Stimulated activated CD8-positive, alpha-beta memory T cell treated with anti-CD3 and anti-CD28 coated beads, Interleukin-15, amount 100 ng/mL, for 48 hours (primary cell): ENCODE measurements at places on chromosomes 12 and 14.

GRCh38 chr12:52772188-52772587 is 5.0 kb downstream of the KRT76 start:
- DNase-seq: no peak

DNA sequence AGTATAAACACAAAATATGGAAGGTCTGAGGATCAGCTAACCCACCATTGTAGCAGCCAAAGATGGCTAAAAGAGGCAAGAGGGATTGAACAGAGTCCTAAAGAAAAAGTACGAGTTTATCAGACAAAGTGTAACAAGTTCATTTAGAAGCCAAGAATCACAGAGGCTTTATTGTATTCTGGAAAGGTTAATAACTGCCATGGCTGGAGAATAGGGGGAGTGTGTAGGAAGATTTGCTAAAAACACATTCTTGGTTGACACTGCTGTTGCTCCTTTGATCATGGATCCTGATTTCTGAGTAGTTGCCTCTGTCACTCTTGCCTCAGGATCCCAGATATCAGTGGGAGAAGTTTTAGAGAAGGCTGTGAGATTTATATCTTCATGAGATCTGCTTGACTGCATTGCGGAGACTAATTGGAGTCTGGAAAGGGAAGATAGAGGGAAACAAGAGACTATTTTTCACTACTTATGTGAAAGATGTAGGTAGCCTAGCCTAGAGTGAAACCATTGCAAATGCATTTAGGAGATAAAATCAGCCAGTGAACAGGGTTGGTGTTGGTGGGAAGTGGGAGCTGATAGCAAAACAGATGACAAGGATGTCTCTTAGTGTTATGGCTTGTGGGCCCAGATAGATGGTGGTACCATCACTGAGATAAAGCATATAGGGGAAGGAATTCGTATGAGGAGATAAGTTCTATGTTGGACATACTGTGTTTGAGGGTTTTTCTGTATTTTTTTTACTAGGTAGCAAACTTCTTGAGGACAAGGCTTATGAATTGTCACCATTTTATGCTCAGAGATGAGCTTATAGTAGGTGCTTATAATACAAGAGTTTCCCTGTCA is 402.9 kb upstream of the PDE3A start:
- no peak for DNase-seq

- DNase-seq: peak; percentile 77
These were observed 611 bp upstream of the DCAF11 start for GRCh38 chr14:24113801-24114531.

DNA sequence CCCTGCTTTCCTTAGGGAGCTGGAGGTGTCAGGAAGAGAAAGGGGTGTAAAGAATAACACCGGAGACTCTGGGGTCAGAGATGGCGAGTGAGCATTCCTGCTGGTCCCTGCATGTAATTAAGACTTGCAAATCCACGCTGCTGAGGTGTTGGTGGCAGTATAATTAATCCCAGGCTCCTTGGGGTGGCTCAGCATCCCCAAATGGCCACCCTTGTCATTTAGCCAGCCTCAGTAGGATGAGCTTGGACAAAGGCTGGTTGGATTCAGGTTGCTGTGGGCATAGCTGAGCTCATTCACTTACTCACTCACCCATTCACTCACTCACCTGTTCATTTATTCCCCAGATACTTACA is 174.4 kb upstream of the RPH3A start:
- no peak for DNase-seq

DNA sequence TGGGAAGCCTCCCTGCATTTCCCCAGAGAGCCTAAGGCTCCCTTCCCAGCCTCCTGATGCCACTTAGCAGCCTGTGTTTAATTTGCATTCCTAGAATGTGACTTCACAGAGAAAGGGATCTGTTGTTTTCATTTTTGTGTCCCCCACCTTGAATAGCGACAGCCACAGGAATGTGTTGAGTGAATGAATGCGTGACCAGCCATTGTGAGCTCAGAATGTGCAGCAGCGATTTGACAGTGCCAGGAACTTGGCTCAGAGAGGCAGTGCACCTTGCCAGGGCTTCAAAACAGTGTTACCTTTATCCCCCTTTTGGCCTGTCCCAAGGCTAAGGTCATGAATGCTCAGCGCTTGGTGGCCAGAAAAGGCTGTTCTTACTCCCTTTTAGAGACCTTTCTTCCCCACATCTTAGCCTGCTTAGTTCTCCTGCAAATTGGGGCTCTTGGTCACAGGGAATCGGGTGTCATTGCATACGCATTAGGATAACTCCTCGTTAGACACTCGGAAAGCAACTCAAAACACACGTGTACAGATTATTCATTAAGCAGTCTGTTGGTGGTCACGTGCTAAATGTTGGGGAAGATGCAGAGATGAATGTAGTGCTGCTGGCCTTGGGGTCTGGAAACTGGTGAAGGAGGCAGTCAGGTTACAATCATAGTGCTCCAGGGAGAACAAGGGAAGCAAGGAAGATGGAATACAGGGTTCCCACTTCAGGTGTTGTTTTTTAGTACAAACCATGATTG is 9.8 kb downstream of the NTF3 start:
- DNase-seq: no peak

GRCh38 chr12:71949646-71950045 is 11.0 kb downstream of the TPH2 start:
- no peak for DNase-seq

DNA sequence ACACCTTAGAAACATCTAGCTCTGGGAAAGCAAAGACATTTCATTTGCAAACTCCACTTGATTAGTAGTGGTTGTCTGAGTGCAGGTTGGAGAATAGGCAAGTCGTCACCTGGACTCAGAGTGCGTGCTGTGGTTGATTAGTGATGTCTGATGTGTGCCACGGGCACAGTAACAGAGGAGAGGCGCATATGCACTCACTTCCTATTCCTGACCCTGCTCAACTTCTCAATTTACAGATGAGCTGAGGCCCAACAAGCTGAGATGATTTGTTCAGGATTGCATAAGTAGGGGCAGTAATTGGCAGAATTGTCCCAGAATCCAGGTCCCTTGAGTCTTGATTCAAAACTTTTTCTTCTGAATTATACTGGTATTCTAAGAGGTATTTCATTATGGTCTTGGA is 44.9 kb downstream of the ADCK1 start:
- DNase-seq: no peak

- DNase-seq: no peak
These were observed 16.7 kb upstream of the LYZ start for GRCh38 chr12:69331519-69331908.

DNA sequence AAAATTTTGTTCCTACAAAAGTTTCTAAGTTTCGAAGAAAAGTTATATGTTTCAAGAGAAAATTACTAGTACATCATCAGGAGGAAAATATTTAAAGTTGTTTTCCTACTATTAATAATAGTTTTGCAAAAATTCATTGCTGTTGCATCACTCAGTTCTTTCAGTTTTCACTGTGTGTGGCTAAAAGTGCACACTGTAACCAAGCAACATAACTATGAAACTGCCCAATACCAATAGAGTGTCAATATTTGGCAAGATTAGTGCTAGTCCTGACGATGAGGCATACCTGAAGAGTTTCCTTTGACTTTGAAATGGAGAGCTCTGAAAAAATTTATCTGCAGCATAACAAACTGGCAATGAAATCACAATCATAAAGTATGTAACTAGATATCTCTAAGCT is 194.3 kb downstream of the CPNE8 start:
- DNase-seq: no peak

- no peak for DNase-seq
These were observed 17.5 kb downstream of the GRIP1 start for GRCh38 chr12:66661357-66661756.

DNA sequence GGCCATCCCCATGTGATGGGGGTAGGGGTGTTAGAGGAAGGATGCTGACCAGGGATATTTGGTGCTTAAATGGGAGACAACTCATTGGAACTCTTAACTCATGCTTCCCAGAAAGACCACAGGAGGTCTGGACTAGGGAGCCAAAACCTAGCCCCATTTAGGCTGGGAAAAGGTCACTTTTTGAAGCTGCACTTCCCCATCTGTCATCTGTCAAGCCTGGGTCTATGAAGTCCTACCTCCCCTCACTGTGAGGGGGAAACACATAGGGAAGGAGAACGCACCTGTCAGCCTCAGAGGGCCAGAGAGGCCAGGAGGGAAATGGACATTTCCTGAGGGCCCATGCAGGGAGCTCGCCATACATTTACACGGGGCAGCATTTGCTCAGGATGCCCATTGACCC is 321.0 kb downstream of the BCL11B start:
- DNase-seq: no peak

GRCh38 chr12:91172096-91172495 is 10.5 kb downstream of the DCN start:
- DNase-seq: no peak

DNA sequence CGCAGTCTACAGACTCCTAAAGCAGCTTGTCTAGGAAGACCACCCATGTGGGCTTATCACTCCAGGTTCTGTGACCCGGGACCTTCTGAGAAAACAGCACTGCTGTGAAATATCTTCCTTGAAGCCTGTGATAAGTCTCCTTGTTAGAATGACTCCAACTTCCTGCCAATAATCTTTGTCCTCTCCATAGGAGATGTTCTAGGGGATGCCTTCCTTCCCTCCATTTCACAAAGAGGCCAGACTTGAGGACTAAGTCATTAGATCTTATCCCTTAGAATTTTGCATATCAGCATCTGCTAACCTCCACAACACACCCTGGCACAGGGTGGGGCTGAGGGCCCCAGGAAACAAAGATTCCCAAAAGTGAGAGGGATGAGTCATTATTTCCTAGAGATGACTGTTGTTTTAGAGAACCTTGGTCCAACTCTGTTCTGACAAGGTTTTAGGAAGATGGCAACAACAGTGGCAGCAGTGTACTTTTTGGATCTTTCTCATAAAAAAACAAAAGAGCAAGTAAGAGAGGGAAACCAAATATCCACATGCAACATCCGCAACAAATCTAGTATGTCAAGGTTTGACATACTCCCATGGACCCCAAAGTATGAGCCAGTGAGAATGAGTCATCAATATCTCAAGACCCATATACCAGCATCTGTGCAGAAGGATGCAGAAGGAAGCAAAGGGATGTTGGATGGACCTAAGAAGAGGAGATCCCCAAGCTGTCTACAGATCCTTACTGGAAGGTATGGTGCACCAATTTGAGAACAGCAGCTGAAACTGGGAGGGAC is 6.0 kb downstream of the LTB4R start:
- no peak for DNase-seq

DNA sequence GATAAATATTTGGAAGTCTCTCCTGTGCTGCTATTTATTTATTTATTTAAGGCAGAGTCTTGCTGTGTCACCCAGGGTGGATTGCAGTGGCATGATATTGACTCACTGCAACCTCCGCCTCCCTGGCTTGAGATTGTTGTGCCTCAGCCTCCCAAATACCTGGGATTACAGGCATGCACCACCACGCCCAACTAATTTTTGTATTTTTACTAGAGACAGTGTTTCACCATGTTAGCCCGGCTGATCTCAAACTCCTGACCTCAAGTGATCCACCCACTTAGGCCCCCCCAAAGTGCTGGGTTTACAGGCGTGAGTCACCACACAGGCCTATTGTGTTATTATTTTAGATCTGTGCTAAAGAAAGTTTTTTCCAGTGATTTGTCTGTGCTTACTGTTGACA is 225.2 kb downstream of the CCER1 start:
- DNase-seq: no peak

- DNase-seq: no peak
These were observed 195.8 kb upstream of the DIO3 start for GRCh38 chr14:101365329-101366158.

GRCh38 chr12:49331380-49332222 is 5.4 kb downstream of the C1QL4 start:
- DNase-seq: no peak

- no peak for DNase-seq
These were observed 122.0 kb downstream of the RAD51B start for GRCh38 chr14:67941456-67942018.

- no peak for DNase-seq
These were observed 41.7 kb downstream of the RASSF9 start for GRCh38 chr12:85794531-85794930.

- DNase-seq: no peak
These were observed 14.7 kb downstream of the TMPO start for GRCh38 chr12:98530068-98530467.

- DNase-seq: no peak
These were observed 173.2 kb downstream of the SLC35F4 start for GRCh38 chr14:57692671-57693070.

- peak; percentile 40 for DNase-seq
These were observed 736 bp upstream of the PHLDA1 start for GRCh38 chr12:76032043-76032981.

DNA sequence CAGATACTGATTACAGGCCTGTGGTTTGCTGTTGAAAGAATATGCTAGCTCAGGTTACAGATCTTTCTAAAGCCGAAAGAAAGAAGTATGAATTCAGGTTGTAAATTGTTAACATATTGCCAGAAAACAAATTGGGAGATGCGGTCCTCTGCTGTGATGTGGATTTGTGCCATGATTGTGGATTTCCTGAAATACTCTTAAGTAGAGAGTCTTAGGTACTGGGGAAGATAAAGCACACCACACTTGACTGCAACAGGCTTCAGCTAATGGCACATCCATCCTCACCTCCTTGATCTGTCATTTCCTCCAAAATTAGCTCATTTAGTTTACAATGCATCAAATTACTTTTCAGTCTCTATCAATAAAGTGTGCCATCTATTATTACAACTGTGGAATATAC is 279.2 kb downstream of the SYT1 start:
- no peak for DNase-seq

DNA sequence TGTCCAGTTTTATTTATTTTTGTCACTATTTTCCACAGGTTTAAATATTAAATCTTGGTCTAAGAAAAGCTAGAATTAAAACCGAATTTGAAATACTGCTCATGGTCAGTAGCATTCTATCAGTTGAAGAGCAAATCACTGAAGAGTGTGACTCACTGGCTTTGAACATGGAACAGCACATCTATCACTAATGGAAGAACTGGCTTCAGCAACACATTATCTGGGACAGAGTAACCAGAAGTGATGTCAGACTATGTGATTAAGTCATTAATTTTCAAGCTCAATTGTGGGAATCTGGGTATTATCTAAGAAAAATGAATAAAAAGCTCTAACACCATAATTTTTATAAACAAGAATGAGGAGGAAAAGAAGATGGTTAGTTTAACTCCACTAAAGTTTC is 527.5 kb downstream of the TMTC2 start:
- no peak for DNase-seq

DNA sequence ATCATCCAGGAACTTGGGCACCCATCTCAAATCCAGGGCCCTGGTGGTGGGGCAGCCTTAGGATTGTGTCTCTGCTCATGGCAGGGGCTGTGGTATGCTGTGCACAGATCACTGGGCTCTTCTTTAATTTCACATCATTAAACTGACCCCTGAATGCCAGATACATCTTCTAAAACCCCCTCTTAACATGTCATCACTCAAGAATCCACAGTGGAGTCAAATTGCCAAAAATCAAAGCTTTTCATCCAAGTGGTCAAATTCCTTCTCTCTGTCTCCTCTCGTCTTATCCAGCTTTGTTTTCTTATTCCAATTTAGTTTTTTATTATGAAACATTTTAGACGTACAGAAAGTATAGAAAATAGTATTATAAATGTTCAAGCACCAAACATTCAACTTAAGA is 97.5 kb downstream of the ADCK1 start:
- DNase-seq: no peak

- no peak for DNase-seq
These were observed 166.7 kb downstream of the KCNA5 start for GRCh38 chr12:5210179-5210922.
